ENCODE measurements at places on chromosomes 1 and 21.

DNA sequence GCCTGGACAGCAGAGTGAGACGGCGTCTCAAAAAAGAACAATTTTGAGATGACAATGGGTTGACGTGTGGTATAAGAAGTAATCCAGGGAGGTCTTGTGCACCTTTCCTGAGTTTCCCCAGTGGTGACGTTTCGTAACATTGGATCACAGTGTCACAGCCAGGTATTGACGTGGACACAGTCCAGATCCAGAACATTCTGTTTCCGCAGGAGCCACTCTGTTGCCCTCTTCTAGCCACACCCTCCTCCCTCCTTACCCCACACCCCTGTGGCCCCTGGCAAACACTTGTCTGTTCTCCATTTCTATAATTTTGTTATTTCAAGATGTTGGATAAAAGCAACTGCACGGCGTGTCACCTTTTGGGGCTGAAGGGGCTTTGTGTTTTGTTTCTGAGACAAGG is 6.5 kb upstream of the TRAPPC10 start:
- no peak for DNase-seq

DNA sequence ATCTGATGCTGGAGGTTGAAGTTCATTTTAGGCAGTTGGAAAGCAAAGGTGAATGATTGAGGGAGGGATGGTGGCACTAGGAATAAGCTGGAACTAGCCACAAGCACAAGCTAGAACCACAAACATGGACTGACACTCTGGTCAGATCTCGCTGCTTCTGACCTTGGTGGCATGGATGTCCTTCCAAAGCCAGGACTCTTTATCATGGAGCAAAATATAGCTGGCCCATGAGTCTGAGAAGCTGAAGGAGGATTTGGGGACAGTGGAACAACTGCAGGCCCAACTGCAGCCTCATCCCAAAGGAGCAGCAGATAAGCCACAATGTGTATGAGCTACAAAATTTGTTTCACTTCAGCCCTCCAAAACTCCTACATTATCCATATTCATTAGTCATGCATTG is 35.5 kb downstream of the SRSF11 start:
- no peak for DNase-seq

DNA sequence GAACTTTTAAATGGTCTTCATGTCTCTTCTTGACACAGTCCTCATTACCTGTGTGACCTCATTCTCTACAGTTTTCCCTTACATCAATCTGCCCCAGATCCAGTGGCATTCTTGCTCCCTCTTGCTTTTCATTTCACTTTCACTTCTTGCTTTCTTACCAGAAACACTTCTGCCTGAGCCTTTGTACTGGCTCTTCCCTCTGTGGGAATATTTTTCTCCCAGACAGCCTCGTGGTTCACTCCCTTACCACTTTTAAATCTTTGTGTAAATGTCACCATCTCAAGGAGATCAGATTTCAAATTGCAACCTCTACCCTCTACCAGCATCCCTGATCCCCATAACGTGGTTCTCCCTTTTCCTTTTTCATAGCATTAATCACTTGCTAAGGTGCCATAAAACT is 73.2 kb downstream of the DISC1 start:
- no peak for DNase-seq

- DNase-seq = no peak
Measured at GRCh38 chr1:3000214-3000613, 21.1 kb upstream of the ACTRT2 start.

GRCh38 chr1:33379631-33380354 is 51.1 kb downstream of the PHC2 start:
- no peak for DNase-seq

- DNase-seq = no peak
Measured at GRCh38 chr21:36431252-36431651, 46.1 kb downstream of the CHAF1B start.

DNA sequence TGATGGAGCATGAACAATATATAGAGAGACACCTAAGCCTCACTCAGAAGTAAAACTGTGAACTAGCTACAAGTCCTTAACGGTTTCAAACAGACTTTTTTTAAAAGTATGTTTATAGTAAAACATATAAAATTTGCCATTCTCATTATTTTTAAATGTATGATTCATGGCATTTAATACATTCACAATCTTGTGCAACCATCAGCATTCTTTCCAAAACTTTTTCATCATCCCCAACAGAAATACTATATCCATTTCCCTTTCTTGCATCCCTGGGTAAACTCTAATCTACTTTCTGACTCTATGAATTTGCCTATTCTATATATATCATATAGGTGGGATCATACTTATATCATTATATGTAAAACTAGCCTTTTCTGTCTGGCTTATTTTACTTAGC is 25.5 kb downstream of the EVI5 start:
- DNase-seq = no peak

DNA sequence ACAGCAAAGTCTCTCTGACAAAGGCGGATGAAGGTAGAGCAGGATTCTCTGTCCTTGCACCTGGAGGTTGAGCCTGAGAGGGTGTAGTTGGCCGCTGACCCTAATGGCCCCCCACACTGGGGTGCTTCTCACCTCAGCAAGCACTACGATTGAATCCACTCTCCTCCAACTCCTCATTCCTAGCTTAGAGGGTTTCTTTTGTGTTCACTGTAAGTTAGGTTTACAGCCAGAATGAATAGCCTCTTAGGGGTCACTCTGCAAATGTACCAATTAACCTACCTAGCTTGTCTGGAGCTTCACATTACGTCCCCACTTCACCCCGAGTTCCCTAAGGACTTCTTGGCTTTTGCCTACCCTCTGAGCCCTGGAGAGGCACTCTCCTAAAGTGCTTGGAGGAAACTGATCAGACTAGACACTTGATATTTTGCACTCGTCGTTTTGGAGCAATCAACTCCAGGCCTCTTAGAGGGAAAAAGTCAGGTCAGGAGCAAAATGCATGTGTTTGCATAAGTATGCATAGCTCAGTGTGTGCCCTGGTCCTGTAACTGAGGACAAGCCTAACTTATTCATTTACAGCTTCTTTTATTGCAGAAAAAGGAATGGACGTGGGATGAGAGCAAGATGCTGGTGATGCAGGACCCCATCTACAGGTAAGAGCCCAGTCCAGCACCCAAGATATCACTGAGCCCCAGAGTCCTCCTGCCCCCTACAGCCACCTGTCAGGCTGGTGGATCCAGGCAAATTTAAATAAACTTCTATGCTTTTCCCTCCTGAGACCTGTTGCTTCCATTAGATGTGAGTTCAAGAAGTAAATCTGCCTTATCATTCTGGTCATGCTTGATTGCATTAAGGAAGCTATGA is 76.4 kb downstream of the SPATA46 start:
- DNase-seq = no peak

GRCh38 chr1:58006421-58007046 is 540.0 kb downstream of the OMA1 start:
- DNase-seq = no peak

All from activated T-helper 1 cell treated with anti-CD3 and anti-CD28 coated beads, Interleukin-2, amount 50 U/mL, for 16 hours (primary cell).